ENCODE measurements at places on chromosomes 3 and 15.

GRCh38 chr3:152097770-152098169, 171.0 kb upstream of the MBNL1 start:
- no peak for DNase-seq

- DNase-seq = peak; percentile 75
Observed at GRCh38 chr15:100311154-100311625, 30.6 kb downstream of the ADAMTS17 start.

- no peak for DNase-seq
Observed at GRCh38 chr3:173761161-173761560, 363.6 kb downstream of the NLGN1 start.

DNA sequence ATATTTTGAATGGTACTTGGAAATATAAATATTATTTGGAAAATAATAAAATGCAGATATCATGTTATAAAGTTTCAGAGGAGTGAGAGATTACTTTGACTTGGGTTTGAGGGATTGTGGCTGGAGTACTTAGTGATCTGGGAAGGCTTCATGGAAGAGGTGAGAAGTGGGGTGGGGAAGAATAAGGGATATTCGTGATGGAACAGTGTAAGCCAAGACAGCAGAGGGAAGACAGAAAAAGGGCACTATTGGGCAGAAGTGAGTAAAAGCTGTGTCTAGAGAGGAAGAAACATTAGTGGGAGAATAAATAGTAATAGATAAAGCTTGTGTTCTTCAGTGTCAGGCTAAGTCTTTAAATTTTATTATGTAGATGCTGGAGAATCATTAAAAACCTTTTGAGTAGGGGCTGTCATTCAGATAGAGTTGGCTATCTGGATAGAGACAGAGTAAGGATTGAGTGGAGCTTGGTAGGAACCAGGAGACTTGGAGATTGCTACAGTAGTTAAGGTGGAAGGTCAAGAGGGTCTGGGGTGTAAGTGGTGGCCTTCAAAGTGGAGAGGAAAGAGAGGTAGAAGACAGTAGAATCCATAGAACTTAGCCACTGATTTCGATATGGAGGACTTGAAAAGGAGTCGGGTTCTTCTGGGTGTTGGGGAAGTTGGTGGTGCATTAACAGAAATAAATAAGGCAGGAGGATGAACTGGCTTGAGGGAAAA, 11.9 kb downstream of the UBE2E1 start:
- no peak for DNase-seq

GRCh38 chr3:17333446-17333845, 409.0 kb downstream of the TBC1D5 start:
- DNase-seq = no peak

GRCh38 chr3:127483902-127484591, 106.5 kb downstream of the TPRA1 start:
- no peak for DNase-seq

DNA sequence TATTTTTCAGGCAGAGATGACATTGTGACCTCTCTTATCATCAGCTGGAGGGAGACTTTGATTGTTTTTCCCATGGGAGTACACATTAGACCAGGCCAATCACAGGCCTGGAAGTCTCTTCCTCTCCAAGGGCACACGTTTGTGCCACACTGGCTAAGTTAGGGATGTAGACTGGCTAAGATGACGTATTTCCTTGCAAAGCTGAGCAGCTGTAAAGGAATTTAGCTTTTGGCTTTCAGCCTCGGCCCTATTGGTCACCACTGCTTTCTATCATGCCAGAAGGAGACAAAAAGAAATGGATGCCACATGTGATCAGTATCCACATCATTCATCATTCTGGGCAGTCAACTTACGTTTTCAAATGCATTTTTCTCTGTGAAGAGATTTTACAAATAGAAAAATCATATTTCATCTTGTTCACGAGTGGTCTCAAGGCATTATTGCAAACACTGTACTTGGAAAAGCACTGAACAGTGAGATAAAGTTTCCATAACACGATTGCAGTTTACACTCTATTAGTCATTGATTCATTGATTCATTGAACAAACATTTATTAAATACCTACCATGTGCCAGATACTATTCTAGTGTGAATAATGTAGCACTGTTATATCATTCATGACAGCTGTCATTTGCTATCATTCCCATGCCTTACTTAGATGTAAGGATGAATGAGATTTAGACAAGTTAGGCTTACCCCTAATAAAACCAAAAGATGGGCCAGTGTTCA, 27.0 kb upstream of the RNF7 start:
- DNase-seq = no peak

DNA sequence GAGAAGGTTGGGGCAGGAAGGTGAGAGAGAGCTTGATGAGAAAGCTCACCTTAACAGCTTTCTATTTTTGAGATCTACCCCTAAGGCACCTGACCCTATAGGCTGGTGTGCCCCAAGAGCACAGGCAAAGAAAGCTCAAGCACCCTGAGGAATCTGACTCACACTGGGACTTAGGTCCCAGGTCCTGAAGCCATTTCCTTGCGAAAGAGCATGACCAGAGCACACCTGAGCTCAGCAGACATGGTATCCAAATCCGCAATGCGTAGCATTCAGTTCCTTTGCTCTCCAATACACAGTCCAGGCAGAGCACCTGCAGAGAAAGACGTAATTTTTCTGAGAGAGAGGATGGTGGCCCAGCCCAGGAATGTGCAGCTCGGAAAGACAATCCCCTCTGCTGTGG, 112.1 kb upstream of the LPP start:
- DNase-seq = no peak

DNA sequence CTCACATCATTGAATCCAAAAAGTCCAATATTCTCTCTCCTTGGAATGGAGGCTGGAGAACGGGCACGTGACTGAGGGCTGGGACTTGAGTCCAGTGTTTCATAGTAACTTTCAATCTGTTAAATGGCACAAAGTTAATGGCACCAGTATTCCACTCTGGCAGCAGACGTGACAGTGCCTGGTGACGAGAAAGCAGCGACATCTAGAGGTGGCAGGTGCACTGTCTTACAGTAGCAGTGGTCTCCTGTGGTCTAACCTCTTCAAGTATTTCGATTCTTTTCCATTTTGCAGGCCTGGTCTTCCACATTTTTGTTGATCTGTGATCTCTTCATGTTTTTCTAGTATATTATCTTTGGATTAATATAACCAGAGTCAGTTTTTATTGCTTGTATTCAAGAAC, 107.1 kb downstream of the OXSM start:
- no peak for DNase-seq

DNA sequence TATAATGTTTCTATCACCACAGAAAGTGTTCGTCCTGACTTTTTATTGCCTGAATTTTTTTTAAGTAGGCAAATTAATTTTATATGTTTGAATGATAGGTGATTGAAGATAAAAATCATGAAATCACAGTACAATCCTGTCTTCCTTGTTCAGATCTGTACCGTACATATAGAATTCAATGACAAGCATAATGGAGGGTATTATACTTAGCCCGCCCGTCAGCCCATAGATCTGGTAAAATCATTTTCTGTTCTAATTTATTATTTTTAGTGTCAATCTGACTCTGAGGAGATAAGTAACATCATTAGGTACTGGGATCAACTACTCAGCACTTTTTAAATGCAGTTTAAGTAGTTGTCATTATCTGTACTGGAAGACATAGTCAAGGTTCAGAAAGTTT, 269.9 kb downstream of the NR2F2 start:
- no peak for DNase-seq

- peak; percentile 30 for DNase-seq
Observed at GRCh38 chr3:37741644-37742043, 120.0 kb upstream of the CTDSPL start.

DNA sequence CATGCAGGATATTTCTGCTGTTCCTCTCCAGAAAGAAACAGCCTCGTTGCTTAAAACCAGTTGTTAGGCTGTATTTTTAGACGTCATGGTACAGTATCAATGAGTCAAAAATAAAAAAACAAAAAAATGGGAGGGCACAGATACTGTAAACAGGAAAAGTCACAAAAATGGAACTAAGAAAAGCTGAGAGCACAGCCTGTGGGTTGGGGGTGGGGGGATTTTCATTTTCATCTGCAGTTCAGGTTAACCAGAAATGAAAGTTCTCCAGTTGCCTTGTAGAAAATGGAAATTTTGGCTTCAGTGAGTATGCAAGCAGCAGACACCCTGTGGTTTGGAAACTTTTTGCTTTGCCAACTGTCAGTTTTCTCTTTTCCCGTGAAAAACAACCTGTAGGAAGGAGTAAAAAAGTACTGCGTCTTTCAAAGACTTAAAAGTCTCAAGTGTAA, 59.0 kb downstream of the FRMD4B start:
- DNase-seq = no peak

GRCh38 chr3:117524890-117525289, 815.3 kb downstream of the TUSC7 start:
- no peak for DNase-seq

GRCh38 chr3:22089284-22089683, 338.3 kb upstream of the ZNF385D start:
- peak; percentile 24 for DNase-seq

DNA sequence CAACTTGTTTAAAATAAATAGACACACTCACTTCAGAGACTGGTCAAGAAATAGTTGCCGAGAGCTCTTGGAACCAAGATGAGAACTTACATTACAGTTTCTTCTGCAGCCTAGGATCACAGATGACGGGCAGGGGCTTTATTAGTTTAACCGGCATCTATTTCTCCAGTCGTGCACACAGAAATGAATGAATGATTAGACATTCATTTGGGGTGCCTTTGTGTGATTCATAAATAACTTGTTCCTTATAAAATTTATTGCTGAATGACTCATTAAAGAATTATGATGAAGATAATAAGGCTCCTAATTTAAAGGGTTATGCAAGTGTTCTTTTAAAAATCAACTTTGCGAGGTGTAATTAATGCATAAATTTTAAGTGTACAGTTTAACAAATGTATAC, 20.8 kb downstream of the NFKBIZ start:
- no peak for DNase-seq

DNA sequence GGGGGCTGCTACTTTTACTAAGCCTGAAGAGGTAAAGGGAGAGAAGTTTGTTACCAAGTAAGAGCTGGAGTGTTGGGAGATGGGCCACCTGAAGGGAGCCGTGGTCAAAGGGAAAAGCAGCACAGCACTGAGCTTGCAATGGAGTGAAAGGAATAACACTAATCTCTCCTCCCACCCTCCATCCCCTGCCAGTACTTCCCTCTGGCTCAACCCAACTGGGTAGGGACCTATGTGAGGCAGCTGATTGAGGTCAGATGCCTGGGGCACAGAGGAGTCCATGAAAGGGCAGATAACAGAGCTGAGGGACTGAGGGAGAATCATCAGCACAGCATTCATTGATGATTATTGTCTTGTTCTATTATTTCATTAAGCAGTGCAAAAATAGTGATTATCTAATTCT, 212.4 kb upstream of the TBC1D5 start:
- no peak for DNase-seq

DNA sequence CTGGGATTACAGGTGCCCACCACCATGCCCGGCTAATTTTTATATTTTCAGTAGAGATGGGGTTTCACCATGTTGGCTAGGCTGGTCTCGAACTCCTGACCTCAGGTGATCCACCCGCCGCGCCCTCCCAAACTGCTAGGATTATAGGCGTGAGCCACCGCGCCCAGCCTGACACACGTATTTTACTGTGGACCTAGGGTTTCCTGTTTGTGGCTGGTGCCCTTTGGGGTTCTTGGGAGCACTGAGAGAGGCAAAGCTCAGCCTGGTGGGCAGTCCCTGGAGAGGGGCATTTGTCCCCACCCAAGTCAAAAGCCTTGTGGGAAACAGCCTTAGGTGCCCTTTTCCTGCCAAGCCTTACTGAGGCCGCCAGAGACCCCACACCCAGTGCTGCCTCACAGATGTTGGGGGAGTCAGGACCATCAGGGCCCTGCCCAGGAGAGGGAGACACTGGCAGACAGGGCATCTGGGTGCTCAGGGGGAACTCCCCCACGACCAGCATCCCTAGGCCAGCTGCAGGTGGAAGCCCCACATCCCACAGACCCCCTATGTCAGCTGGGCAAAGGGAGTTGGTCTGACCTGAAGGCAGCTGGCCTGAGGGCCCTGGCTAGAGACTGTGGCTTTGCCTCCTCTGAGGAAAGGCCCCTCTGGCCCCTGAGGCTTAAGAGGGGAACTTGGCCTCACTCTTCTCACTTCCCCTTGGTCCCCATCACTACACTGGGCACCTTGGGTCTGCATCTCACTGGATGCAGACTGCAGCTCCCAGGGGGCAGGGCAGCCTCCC, 35.1 kb downstream of the DNAH1 start:
- DNase-seq = no peak

DNA sequence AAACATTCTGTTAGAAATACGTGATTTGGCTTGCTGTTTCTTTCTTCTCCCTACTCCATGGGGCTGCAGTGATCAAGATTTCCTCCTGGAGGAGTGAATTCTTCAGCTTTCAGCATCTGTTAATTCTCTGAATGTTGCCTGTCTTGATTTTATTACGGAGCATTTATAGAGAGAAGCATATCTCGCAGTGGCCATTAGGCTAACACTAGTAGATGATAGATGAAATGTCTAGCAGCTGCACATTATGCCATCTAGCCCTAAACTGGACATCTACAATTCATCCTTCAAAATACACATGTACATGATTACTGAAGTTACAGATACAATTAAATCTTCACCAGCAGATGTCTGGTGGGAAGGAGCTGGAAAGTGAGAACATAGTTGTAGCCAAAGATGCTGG, 769.8 kb upstream of the NECTIN3 start:
- DNase-seq = no peak

GRCh38 chr3:50714946-50715345, 40.2 kb downstream of the DOCK3 start:
- DNase-seq = peak; percentile 11

GRCh38 chr15:58981808-58982475, 5.5 kb upstream of the RNF111 start:
- DNase-seq = no peak

- no peak for DNase-seq
Observed at GRCh38 chr3:188322135-188322887, 168.4 kb downstream of the LPP start.

DNA sequence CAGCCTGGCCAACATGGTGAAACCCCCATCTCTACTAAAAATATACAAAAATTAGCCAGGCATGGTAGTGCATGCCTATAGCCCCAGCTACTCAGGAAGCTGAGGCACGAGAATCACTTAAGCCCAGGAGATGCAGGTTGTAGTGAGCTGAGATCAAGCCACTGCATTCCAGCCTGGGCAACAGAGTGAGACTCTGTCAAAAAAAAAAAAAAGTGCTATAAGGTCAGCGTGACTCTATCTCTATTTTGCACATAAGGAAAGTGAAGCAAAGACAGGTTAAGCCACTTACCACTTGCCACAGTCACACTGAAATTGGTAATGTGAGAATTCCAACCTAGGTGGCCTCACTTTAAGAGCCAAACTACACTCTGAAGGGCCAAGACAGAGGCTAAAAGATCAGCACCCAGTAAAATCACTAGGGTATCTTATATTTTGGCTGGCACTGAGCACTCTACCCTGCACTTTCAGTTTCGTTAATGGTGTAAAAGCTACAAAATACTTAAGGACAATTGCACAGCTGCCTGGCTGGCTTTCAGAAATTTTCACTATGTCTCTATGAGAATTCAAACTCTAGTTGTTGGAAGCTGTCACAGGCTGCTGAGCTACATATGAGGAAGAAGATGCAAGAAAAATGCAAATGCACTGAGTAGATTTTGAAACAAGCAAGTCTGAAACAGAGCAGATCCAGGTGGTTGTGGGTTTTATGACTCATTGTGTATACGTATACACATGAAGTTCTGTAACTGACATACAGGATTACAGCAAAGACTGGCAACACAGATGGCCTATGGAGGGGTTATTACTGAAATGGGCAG, 32.7 kb downstream of the TRANK1 start:
- no peak for DNase-seq

- no peak for DNase-seq
Observed at GRCh38 chr3:123284399-123285010, 82.8 kb downstream of the SEC22A start.

- no peak for DNase-seq
Observed at GRCh38 chr3:72134989-72135451, 350.1 kb upstream of the PROK2 start.

GRCh38 chr15:93894438-93895036, 336.8 kb upstream of the MCTP2 start:
- no peak for DNase-seq
